ENCODE measurements at places on chromosomes 6 and 20.

DNA sequence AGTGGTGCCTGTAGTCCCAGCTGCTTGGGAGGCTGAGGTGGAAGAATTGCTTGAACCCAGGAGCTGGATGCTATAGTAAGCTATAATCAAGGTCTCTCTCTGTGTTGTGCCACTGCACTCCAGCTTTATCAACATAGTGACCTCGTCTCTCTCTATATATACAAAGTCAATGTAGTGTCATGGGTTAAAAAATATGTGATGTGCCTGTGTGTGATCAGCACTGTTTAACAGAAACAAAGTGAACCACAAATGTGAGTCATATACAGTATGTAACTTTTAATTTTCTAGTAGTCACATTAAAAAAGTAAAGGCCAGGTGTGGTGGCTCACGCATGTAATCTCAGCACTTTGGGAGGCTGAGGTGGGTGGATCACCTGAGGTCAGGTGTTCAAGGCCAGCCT, 85.3 kb upstream of the RNF24 start:
- DNase-seq: no peak

GRCh38 chr20:7285918-7286556, 518.6 kb downstream of the BMP2 start:
- DNase-seq: peak; percentile 94

DNA sequence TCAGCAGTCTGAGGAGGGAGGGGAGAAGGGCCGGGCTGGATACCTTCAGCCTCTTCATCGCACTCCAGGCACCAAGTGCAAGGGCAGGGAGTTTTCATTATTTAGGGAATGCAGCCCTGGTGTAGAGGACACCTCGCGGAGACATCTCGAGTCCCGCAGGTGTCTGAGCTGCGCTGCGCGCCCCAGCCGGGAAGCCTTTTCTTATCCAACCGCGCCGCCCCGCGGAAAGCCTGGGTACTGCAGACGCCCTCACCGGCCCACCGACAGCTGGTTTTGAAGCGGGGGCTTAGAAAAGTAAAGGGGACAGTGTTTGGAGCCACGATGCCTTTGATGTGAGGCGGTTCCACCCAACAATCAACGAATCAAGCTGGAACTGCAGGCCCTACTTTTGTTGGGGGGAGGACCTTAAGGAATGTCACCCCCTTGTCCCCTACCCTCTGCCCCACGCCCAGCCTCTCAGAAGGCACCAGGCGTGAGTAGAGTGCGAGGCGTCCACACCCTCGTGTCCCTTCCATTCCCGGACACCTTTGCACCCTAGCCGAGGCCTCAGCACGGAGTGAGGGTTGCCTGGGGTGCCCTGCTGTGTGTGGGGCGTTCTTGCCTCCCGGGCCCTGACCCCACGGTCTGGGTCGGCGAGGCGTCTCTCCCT, 8.6 kb downstream of the NKX2-2 start:
- DNase-seq: peak; percentile 31

DNA sequence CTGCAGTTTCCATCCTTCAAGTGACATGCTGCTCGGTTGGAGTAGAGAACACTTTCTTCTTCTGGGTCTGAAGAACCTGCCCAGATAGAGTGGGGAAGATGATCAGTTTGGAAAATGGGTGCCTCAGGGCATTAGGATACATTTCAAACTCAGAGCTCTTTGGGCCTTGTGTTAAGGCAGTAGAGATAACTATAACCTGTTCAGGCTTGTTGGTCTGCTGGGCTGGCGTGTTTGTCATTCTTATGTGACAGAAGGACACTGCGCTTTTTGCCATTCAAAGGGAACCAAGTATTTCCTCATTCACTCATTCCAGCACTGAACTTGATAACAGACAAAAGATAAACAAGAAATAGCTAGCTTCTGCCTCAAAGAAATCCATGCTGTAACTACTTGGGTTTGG, 3.8 kb downstream of the TOMM34 start:
- DNase-seq: no peak

DNA sequence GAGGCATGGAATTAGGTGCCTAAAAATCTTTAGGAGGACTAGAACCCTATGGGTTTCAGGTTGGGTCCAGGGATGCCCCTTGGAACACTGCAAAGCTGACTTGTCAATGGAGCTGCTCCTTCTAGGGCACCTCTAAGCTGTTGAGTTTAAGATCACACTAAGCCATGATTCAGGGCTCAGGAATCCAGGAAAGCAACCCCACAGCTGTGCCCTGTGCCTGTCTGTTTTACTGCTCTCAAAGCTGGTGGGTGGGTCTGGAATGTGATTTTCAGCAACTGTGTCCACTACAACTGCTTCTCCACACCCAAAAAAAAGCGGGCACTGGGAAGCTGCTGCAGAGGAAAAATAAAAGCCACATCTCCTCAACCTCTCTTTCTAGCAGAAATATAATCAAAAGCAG, 310.4 kb upstream of the MOCS1 start:
- DNase-seq: no peak

DNA sequence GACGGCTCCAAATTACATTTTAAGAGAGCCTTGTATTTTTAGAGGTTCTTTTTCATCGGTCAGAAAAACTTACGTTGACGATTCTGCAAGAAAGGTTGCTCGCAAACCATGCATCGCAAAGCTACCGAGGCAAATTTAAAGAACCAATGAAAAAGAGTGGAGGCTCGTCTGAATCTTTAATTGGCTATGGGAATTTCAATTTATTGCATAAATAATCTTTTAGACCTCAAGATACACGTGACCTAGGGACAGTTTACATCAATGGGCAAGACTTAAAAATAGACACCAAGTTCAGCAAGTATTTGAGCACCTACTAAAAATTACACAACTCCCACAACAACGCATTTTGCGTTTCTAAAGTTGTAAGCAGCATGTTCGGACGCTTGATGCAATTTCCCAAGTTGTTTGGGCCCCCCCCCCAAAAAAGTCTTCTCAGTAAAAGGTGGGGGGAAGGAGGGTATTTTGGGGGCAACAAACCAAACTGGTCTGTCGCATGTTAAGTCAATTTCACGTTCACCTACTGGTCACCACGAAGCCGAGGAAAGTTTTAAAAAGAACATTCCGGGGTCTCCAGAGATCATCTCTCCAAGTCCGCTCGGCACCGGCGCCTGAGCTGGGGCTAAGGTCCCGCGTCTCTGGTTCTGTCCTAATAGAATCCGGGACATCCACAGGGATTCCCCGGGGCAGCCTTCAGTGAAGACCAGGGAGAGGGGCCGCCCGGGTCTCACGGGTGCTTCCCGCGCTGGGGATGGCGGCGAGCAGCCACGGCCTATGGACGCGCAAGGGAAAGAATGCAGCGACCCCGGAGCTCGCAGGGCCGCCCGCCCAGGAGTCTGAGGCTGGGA, 851 bp downstream of the SNX5 start:
- DNase-seq: peak; percentile 50
